Esophagus mucosa (tissue), 1 donor: ENCODE measurements at places on chromosomes 5 and 9. TPM values are rescaled to one million over a fixed set of nuclear protein-coding genes. Genes with fewer than 3 reads are reported as not detected.

GRCh38 chr9:6415266-6415665, 2.3 kb downstream of the UHRF2 start:
- ATAC-seq: no peak

GRCh38 chr5:157454273-157454672, 5.7 kb upstream of the NIPAL4 start:
- ATAC-seq: peak; percentile 51

DNA sequence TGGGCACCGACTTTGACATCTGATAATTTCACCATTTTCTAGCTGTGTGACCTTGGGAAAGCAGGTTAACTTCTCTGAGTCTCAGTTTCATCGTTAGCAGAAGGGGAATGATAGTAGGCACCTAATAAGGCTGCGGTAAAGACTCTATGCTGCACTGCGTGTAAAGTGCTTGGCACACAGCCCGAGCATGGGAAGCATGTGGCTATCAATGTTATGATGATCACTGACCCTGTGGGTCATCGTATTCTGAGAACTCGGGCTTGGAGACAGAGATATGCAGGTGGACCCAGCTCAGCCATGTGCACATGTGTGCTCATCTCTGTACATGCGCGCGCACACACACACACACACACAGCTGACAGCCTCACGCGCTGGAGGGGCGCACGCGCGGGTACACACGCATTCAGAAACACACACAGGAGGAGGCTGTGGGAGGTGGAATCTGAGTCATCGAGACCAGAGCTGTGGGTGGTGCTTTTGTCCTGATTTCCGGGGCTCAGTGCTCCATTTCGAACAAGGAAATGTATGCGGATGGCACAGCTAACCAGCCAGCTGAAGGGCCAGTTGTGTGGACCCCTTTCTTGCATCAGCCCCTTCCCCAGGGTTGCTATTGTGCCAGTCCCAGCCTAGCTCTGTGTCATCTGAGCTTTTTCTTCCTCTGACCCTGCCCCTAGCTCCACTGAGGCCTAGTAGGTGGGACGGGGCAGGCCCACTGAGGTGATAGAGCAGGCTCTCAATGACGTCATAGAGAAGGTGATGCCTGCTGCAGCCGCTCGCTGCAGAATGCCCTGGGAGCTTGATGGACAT, 11.1 kb upstream of the ARAP3 start:
- peak; percentile 40 for ATAC-seq

DNA sequence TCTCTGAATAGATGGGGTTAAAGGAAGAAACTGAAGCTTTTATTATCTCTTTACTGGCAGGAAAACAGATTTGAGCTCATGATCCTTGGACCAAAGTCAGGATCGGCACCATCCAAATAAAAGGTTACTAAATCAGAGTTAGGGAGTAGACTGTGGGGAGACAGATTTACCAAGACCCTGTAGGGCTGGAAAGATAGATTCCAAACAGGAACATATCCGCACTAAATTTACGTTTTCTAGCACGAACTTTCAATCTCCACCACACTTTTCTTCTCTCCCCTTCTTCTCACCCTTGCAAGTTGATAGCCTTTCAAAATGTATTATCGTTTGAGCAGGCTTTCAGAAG, 120.0 kb upstream of the HMHB1 start:
- ATAC-seq: no peak

DNA sequence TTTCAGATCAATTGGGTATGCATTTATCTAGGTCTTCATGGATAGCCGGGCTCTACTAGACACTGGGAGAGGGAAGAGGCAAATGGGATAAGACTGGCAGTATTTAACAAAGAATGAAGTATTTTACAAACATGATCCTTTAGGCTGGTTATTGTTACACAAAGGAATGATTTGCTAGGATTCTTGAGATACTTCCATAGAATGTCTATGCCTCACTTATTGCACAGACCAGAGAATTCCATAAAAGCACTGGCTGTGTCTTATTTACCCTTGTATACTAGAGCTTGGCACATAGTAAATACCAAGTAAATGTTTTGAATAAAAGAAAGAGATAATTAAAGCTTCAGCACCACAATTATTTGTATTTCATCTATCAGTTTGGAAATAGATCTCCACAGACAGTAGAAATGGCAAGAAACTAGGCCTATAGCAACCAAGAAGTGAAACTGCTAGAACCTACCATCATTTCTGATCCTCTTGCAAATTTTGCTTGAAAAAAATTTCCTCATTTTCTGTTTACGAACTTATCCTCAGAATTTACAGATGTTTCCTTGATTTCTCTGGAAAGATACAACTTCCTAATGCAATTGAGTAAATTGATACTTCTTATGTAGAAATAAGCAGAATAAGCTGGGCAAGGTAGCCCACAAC, 3.8 kb downstream of the PDCD1LG2 start:
- ATAC-seq: no peak

- no peak for ATAC-seq
Observed at GRCh38 chr5:124399426-124399961, 346.9 kb downstream of the ZNF608 start.

RIGI gene
- total RNA-seq: 5.6 TPM
